Stimulated activated CD4-positive, alpha-beta T cell treated with anti-CD3 and anti-CD28 coated beads, TNF-alpha, amount 100 ng/mL, for 1 hour (primary cell): ENCODE measurements at places on chromosomes 4 and X.

DNA sequence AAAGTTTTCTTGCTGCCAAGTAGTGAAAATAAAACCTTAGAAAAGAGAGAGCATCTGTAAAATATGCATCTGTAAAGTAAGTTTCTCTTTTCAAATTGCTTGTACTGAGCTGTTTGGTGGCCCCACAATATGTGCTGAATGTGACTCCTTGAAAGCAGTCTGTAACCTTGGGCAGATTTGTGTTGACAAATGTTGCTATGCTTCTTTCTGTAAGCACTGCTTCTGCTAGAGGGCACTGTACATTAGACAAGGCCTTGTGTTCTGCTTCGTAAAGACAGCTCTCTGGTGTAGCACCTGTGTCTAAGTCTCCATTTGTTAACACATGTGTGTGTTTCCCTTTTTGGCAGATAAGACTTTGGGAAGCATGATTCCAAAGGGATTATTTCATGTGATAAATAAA lies 56.6 kb upstream of the NRK start:
- no peak for DNase-seq

GRCh38 chr4:78726546-78726945 lies 49.6 kb upstream of the BMP2K start:
- no peak for DNase-seq

GRCh38 chr4:10671366-10671765 lies 13.2 kb downstream of the CLNK start:
- no peak for DNase-seq

DNA sequence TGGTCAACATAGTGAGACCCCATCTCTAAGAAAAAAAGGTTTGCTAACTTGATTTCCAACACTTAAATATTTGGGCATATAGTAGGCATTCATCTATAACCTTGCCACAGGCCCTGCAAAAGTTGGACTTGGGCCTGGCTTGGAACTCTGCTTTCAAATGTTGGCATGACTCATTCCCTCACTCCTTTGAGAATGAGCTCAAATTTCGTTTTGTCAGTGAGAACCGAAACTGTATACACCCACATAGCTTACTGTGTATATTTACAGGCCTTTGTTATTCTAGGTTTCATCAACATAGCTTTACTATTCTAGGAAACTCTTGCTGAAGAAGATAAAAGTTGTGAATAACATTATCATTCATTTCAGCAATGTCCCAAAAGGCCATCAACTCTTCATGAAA lies 88.7 kb upstream of the ELOVL6 start:
- no peak for DNase-seq

DNA sequence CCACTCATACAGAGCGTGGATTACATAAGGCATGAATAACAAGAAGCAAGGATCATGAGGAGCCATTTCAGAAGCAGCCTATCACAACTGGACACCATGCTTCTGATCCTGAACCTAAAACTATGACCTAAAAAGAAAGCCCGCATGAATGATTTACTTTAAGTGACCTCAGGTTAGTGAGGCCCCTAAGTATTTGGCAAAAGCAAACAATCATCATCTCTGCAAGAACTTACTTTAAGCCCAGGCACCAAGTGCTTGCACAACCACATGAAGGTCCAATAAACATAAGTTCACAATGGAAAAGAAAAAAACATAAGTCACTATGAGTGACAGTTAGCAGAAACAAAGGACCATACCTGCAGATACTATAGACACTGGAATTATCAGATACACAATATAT lies 7.9 kb upstream of the MBTPS2 start:
- no peak for DNase-seq

- no peak for DNase-seq
These were observed 322.0 kb downstream of the FSTL5 start for GRCh38 chr4:161841759-161842158.

DNA sequence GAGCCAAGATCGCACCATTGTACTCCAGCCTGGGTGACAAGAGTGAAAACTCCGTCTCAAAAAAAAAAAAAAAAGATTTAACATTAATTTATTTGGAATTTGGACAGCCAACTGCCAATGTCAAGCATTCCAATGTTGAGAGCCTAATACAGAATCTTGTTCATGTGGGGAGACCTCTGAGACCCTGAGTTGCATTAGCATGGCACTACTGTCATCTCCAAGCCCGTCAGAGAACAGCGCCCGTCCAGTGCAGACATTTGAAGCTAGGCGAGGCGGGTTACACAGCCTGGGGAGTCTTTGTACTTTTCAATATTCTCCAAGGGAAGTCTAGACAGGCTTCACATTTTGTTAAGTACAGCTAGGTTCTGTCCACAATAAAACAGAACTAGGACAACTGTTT lies 126.7 kb downstream of the CHRNA9 start:
- DNase-seq: no peak

- DNase-seq: no peak
These were observed 4.3 kb upstream of the TLR6 start for GRCh38 chr4:38860788-38861424.

DNA sequence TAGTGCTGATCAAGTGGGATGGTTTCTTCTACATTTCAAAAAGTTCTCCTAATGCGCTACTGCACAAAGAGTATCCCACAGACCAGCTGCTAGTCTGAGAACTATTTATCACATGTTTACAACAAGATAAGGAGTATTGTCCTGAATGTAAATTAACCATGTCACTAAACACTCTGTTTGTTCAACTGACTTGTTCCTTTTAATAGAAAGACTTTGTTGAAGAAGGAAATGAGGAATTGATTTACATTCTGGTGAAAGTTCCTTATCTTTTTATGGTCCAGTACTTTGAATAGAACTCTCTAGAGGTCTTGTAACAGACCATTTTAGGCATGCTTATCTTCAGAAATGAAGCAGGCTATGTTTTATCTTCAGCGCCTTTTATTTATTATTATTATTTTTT lies 67.3 kb upstream of the IL13RA1 start:
- no peak for DNase-seq

DNA sequence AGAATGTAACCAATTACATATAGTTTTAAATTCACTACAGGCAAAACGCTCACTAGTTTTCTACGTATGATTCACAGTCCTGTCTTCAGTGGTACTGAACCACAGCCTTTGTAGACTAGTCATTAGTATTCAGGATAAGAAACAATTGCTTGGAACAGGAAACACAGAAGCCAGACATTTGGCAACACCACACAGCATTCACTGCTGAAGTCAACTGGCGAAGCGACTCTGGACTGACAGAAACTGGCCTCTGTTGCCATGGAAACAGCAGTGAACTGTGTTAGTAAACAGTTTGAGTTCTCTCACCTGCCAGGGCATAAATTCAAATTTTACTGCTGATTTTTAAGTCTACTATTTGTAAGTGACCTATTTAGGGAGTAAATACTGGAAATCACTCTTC lies 57.6 kb downstream of the MAPK10 start:
- no peak for DNase-seq

DNA sequence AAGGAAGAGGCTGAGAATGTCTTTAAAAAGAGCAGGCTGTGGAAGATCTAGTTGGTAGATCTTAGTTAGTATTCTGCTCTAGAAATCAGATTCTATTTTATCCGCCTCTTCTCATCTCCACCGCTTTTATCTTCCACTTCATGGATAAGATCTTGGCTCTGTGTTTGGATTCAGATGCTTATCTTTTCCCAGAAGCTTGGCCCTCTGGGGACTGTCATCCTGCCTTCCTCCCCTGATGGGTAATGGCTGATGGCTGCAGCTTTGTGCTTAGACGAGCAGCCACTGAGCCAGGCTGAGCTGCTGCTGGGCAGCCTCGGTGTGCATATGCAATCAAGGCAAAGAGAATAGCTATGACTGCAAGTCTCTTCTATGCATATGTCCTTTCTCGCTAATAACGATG lies 23.5 kb downstream of the TRIML1 start:
- no peak for DNase-seq

DNA sequence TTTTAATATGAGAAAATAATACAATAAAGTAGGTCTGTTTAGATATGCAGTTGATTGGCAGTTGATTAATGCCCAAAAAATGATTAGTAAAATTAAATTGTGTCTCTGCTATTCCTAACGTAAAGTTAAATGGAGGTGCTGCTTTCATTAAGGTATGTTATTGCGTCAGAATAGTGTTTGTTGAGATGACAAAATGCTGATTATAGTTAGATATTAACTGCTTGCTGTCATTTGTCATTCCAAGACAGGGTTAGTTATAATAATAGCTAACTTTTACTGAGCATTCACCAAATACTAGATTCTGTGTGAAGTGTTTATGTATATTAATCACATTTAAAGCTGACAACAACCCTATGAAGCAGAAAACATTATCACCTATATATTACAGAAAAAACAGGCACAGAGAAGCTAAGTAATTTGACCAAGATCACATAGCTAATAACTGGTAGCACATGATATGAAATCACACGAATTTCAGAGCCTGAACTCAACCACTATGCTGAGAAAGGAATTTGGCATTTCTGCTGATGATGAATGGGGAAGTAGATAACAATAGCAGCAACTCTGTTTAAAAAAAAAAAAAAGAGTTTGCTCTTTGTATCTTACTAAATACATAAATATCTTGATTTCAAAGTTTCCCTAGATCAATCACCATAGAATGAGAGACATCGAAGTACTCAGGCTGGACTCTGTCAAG lies 59.7 kb upstream of the WDR44 start:
- no peak for DNase-seq

DNA sequence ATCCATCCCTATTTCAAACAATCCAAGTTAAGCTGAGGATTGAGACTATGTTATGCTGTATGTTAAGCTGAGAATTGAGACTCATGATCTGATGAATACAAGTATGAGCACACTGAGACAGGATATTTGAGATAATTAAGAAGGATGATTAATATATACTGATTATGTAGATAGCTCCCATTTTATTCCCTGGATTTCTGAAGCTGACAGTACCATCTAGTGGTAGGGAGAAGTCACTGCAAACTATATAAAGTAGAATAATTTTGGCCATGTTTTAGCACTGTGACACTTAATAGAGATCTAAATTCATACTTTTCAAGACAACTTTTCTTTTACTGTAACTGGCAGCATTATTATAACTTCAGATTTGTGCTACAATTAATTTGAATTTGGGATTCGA lies 63.8 kb upstream of the HPRT1 start:
- no peak for DNase-seq

DNA sequence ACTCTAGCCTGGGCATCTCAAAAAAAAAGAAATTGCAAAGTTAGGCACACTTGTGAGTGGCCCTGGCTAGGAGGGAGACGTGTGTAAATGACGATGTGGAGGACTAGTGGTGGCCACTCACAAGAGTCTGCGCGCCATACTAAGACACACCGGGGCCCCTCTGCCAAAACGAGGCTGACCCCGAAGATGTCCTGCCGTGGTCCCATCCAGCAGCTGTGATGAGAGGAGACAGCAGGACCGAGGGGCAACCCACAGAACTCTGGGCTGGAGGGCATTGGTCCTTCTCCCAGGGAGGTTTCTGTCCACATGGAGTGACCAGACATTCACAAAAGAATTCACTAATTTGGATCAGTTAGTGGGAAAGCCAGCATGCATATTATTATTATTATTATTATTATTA lies 47.4 kb downstream of the NOP14 start:
- no peak for DNase-seq

- DNase-seq: no peak
These were observed 804.5 kb upstream of the POU3F4 start for GRCh38 chrX:82703551-82703950.

- DNase-seq: no peak
These were observed 426.6 kb downstream of the ARHGAP24 start for GRCh38 chr4:85901500-85901899.

DNA sequence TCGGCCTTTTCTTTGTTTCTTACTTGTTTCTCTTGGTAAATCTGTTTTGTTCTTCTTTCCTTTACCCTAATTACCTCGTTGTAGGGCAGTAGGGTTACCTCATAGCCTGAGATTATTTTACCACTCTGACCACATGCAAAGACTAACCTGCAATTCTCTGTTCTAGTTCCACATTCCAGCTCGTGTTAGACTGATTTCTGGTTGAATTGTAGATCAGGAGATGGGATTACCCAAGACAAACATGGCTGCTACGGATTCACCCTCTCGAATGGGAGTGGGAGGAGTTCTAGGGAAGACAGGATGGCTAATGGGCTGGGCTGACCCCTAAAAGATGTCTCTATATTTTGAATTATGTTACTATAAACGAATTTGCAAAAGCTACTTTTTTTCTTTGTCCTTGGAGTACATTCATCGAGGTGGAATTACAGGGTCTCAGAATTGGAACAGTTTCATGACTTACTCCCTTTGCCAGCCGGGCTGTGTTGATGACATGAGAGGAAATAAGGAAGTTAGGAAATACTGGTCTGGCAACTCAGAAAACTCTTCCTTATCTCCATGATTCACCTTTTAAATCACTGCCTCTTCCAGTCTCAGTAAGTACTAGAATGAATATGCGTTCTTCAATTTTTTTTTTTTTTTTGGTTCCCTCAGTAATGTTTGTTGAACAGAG lies 36.7 kb upstream of the FBXW7 start:
- DNase-seq: no peak

GRCh38 chr4:55107054-55107453 lies 18.3 kb downstream of the KDR start:
- DNase-seq: no peak

DNA sequence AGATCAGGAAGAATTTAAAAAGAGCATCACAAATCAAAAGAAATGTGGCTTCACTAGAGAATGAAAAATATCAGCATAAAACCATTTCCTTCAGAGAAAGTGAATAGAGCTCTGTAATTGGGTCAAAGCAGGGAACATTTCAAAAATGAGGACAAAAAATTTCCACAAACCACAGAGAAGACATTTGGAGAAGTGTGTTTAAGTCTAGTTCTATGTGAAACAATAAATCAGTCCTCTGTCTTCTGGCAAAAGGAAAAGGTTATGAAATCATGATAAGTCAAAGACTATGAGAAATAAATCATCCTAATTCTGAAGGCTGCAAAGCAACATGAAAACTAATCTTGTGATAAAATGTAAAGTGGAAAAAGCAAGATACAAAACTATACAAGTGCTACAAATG lies 27.9 kb downstream of the SMPX start:
- DNase-seq: no peak

DNA sequence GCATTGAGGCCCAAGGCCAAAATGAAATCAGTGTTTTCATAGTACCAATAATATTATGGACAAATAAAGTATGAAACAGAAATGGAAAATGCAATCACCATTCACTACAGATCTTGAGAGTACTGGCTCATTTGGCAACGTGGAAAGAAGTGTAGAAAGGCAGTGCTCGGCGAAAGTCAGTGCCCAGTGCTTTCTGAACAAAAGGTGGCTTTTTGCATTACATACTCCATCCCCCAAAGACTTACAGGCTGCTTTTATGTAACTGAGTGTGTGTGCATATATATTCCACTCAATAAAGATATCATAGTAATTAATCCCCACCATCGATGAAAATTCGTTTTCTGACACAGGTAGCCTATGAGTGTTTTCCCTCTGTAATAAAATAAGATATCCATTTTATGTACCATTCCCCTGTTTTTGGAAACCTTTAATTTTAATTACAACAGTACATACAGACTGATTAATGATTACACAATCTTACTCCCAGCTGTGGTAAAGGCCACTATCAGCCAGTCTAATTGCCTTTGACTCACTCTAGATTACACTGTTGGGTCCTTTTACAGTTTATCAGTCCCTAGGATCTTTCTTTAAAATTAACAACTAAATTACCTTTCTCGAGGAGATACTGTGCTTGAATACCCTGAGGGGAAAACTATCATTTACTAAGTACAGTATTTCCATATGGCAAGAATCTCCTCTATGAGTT lies 65.9 kb downstream of the MAD2L1 start:
- DNase-seq: no peak

- no peak for DNase-seq
These were observed 605.0 kb upstream of the GRIA3 start for GRCh38 chrX:122579036-122579435.
